ENCODE measurements at places on chromosomes 3 and 15.

- DNase-seq = no peak
Measured at GRCh38 chr3:157156837-157157635, 2.9 kb downstream of the CCNL1 start.

GRCh38 chr15:72237029-72237852 is 6.3 kb upstream of the PKM start:
- DNase-seq = no peak

DNA sequence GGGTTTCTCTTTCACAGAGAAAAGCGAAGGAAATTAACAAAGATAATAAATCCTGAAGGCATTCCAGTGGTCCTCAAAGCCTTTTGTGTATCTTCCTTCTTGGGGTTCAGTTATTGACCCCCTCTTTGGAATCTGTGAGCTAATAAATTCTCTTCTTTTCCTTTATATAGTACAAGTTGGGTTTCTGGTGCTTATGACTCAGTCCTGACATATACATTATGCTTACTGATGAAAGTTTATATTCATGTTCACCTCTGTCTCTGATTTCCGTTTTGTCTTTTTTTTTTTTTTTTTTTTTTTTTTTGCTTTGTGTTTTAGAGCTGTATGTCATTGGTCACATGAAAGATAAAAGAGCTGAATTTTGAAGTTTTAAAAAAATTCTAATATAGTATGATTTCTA is 230.7 kb upstream of the RBMS3 start:
- DNase-seq = no peak

- no peak for DNase-seq
Measured at GRCh38 chr15:32676169-32676568, 34.7 kb downstream of the SCG5 start.

- no peak for DNase-seq
Measured at GRCh38 chr3:179902061-179902460, 134.7 kb downstream of the PEX5L start.

- DNase-seq = no peak
Measured at GRCh38 chr3:115099134-115099985, 47.7 kb downstream of the ZBTB20 start.

GRCh38 chr3:73492186-73492585 is 132.6 kb downstream of the PDZRN3 start:
- DNase-seq = no peak

DNA sequence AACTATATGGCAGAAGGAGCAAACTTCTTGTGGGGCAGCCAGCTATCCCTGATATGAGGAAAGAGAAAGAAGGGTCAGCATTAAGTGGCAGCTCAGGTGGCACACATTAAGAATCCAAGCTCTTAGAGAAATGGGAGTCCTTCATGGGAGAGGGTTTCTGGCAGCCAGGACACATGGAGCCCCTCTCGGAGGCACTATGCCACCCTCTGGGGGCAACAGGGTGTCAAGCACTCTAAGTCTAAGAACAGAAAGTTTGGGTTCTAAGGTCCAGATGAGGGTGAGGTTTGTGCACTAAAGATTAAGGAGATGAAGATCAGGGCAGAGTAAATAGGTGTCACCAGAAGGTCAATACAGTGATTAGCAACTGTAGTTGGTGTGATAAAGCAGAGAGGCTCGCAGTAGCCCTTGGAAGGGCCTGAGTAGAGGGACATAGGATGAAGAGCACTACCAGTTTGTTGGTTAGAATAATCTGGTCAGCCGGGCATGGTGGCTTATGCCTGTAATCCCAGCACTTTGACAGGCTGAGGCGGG is 89.3 kb downstream of the ST6GAL1 start:
- no peak for DNase-seq

DNA sequence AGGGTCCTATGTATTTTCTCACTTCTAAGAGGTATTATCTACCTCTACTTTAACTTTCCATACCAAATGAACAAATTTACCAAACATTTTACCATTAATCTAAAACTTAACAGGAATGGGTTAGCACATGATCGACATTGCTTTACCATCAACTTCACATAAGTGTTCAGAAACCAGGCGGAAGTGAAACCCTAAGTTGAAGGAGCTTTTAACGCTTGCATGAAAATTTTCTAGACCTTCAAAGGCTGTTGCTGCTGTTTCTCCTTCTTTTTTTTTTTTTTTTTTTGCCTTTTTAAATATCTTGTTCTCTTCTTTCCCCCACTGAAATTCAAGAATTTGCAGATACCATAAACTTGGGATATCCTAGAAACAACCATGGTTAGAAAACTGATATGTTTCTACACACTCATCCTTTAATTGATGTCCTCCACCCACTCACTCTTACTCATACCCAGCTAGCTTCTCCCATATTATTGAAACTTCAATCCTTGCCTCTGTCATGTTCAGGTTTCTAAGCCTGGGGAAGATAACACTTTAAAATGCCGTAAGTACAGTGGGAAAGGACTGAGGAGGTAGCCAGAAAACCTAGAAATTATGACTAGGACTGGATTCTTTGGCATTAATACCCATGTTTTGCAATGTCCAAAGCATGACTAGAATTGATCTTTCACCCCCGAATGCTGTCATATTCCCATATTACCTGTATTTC is 24.7 kb downstream of the MYO5A start:
- no peak for DNase-seq

DNA sequence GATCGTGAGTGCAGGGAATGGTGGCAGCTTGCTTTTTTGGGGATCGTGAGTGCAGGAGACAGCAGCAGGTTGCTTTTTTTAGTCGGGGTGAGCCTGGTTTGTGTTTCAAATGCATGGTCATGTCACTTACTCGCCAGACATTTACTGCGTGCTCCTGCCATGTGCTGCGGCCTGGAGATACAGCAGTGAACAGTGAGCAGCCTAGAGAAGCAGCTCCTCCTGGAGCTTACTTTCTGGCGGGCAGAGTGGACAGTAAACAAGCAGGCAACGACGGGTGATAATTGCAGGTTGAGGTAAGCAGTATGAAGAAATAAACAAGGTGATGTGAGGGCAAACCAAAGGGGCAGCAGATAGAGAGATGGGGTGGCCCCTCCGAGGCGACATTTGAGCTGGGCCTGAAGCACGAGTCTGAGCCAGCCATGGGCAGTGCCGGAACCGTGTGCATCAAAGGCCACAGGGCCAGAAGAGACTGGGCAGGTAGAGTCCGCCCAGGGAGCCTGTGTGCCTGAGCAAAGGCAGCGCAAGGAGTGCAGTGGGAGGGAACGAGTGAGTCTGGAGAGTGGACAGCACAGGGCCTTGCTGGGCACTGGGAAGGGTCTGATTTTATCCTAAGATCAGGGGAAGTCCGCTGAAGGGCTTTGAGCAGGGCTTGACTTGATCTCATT is 57.3 kb upstream of the RASA2 start:
- no peak for DNase-seq

All from esophagus squamous epithelium (tissue), 5 donors.